ENCODE measurements at places on chromosomes 12 and 14.
A peak's percentile ranks its signal among the peaks of the same experiment; 100 is the strongest.

DNA sequence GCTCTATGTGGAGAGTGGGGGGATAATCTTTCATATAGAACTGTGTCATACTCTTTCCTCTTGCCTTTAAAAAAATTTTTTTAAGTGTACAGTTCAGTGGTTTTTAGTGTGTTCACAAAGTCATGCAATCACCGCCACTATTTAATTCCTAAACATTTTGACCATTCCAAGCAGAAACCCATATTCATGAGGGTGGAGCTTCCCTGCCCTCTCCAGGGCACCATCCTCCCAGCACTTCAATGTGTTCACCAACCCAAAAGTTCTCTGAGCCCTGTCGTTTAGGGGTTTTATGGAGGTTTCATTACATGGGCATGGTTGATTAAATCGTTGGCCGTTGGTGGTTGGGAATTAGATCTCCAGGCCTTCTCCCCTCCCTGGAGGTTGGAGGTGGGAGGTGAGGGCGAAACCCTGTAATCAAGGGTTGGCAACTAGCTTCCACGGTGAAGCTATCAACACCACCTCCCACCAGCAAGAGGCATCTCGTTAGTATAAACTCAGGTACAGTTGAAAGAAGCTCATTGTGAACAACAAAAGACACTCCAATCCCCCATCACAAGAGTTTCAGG is 42.8 kb upstream of the WNK1 start:
- DNase-seq, result no peak

GRCh38 chr14:88312257-88312656 is 10.8 kb downstream of the KCNK10 start:
- DNase-seq, result no peak

DNA sequence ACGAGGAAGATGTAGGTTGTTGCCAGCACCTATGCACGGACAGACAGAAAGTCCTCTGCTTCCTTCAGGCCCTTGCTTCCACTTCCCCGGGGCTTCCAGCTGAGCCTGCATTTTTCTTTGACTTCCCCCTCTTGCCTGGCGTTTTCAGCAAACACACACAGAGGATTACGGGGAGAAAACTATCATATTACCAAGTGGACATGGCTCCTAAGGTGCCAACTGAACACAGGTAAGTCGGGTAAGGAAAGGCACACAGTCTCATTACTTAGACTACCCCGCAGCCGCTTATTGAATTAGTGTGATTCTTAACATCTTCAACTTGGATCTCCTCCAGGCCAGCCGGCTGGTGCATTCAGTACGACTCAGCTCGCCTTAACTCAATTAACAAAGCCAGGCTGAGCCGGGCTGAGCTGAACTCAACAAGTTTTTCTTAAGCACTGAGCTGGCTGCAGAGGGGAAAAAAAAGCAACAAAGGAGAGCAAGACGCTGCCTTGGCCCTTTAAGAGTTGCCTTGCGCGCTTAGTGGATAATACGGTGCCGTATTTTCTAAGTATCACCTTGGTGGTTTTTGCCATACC is 19.2 kb upstream of the MAP1LC3B2 start:
- DNase-seq, result no peak

DNA sequence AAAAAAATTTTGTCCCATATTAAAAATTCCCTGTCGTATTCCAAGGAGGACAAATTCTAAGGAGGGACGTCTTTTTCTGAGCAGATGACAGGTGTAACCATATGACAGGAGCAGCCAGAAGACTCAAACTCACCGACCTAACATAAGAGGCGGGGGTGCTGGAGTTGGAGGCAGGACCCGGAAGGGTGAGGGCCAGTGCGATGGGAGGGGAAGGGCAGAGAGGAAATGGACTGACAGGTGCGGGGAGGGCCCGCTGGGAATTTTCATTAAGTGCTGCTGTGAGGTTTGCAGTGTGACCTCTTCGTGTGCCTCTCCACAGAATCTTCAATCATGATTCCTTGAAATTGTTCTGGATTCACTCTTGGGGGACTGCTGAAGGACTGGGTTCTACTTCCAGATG is 189.4 kb downstream of the NTF3 start:
- DNase-seq, result no peak

- no peak for DNase-seq
Observed at GRCh38 chr12:68953536-68953935, 20.6 kb upstream of the CPM start.

DNA sequence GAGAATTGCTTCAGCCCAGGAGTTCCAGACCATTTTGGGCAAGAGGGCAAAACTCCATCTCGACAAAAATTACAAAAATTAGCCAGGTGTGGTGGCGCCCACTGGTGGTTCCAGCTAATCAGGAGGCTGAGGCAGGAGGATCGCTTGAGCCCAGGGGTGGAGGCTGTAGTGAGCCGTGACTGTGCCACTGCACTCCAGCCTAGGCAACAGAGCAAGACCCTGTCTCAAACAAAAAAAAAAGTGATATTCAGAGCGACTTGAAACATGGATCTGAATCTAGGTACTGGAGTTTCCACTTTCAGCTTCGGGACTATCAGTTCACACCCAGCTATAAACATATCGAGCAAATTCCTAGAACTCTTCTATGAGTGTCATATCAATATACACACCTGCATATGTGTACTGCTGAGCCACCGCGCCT is 16.3 kb upstream of the RNF34 start:
- no peak for DNase-seq

DNA sequence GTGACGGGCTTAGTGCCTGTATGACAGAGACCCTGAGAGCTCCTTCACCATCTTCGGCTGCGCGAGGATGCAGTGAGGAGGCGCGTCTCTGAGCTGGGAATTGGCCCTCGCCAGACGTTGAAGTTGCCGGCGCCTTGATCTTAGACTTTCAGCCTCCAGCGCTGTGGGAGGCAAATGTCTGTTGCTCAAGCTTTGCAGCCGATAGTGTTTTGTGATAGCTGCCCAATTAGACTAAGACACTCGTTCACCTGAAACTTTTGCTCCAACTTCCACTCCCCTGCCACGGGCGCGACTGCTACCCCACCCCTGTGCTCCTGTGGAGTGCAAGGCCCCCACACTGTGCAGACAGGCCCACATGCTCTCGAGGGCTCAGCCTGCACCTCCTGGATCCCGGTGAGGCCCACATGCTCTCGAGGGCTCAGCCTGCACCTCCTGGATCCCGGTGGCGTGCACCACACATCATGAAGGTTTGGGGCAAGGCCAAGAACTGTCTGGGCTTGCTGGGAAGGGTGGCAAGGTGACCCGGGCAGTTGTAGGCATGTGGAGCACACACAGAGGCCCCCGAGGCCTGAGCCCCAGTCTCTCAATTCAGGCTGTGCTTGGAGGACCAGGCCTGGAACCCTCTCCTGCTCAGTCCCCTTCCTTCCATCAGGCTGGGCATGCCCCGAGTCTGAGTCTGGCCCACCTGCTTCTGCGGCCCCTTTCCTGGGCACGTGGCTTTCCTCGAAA is 324.6 kb downstream of the TMEM121 start:
- no peak for DNase-seq

DNA sequence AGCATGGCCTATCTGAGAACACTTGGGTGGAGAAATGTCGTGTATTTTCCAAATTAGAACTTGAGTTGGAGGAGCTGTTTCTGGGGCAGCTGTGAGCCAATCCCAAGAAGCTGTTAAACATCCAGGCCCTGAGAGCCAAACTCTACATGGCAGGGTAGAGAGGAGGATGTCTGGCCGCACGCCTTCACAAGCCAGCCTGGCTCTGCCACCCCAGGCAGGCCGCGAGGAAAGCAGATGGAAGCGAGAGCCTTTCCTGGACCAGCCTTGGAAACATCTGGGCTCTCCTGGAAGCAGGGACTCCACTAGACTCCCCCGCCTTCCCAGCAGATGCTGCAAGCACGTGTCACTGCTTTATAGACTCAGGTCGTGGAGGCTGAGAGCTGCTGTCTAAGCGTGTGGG is 312.8 kb upstream of the FKBP4 start:
- DNase-seq, result no peak

- no peak for DNase-seq
Observed at GRCh38 chr14:61326847-61327246, 5.5 kb downstream of the PRKCH start.

GRCh38 chr14:104747876-104748275 is 5.1 kb upstream of the SIVA1 start:
- no peak for DNase-seq

- DNase-seq, result no peak
Observed at GRCh38 chr12:127327986-127328385, 939.0 kb upstream of the TMEM132C start.

DNA sequence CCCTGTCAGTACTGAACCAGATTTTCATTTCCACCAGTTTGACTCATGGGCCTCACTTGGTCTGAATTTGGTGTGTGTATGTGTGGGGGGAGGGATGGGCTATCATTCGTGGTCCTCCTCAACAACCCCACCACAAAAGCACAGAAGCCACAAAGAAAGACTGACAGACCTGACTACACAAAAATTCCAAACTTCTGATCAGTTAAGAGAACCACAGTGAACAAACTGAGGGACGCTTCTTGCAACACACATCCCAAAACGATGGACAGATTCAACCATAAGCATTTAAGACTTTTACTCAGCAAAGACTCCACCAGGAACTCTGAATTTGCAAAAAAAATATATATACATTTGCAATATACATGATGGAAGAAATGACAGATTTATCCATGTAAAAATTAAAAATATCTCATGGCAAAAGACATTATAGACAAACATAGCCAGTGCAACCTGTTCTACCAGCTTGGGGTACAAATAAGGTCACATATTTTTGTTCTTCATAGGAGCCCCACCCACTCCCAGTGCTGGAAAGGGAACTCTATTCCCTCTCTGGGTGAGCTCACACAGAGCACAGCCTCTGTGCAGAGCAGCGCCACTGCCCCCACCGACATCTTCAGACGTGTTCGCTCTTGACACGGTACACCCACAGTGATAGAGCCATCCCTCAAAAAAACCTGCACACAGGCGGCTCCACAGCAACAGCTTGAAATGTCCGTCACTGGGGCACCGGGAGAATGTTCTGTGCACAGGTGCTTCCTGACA is 49.7 kb downstream of the JAG2 start:
- no peak for DNase-seq

DNA sequence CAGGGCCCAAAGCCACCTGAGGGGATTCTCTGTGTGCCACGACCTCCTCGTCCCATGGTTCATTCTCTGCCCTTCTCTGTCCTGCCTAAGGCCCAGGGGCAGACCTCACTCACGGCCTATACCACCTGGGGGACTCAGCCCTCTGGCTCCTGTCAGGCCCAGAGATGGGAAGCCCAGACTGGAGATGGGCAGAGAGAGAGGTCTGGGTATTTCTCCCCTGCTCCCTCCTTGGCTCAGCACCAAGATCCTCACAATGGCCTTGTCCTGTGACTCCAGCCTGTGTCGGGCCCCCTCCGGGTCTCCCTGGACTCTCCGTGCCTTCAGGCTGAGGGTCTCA is 46.9 kb upstream of the BCL11B start:
- DNase-seq, result no peak

DNA sequence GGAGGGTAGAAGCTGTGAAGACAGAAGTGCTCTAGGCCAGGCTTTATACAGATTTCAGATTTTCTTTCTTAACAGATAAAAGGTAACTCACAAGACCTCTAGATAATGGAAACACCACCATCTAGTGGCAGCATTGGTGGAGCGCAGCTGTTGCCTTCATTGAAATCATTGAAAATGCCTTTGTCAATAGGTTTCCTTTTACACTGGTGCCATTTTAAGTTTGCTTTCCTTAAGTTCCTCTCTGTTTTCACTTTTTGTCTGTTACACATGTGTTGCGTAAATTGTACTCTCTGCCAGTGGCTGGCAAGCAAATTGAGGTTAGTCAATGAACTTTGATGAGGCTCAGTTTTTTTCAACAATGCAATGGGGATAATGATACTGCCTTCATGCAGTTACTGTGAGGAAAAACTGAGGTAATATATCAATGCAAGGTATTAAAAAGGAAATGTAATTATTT is 31.1 kb downstream of the ALDH1L2 start:
- peak; percentile 87 for DNase-seq

DNA sequence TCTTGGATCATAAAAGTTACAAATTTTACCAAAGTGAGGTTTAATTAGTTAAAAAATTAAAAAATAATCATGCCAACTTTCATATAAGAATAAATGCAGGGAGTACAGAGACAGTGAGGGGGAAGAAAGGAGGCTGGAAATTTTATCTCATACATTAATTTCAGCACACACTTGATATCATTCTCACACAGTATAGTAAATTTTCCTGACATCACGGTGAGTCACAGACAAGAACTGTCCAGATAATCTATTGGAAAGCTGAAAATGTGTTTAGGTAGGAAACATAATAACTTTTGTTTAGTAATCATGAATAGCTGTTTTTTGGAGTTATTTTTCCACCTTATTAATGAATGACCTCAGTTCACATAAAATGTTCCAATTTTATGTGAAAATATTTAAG is 1204.8 kb downstream of the GALC start:
- no peak for DNase-seq

DNA sequence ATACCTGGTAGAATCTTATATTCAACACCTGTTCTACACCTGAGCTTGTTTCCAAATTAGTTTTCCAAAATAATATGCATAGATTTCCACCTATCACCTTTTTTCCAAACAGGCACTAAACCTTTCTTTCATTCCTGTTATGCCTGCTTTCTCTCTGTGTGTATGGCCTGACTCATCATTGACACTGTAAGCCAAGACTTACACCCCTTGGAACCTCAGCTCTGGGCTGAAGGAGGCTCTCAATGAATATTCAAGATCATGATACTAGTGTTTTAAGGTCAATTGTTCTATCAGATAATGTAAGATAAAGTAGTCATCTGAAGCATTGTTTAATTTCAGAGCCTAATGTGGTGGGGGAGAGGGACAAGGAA is 1193.3 kb downstream of the FLRT2 start:
- DNase-seq, result no peak

GRCh38 chr12:90064852-90065801 is 356.5 kb upstream of the ATP2B1 start:
- DNase-seq, result no peak

DNA sequence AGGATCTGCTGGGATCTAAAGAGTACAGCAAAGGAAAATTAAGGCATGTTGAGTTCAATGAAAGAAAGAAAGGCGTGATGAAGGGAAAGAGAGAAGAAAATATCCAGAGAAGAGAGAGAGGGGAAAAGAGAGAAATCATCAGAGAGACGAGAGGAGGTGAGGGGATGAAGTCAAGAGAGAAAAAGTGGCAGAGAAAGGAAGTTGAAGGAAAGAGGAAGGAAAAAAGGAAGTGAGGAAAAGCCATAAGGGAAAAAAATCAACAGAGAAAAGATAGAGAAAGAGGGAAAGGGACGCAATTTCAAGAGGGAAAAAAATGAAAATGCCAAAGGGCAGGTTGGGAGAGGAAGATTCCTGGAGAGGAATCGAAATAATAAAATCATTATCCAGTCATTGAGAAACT is 40.4 kb downstream of the LLPH start:
- no peak for DNase-seq

- peak; percentile 32 for DNase-seq
Observed at GRCh38 chr12:2064071-2064507, 11.3 kb downstream of the CACNA1C start.

DNA sequence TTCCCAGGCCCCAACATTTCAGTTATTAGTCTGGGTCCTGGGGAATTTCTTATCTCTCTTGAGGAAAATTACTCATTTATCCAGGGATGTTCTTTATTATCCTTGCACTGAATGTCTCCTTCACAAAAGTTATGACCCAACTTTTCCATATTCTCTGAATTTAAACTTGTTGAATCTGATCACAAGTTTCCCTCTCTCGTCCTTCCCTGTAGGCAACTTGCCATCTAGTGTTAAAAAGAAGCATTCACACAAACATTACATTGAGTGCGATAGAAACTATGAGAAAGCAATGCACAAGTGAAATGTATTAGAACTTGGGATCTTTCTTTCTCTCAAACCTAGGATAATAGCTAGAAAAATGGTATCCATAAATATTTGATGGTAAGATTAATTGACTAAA is 608.4 kb downstream of the FSCB start:
- no peak for DNase-seq
